Hematopoietic multipotent progenitor cell treated with erythropoietin and hydrocortisone succinate and interleukin-3 and kit ligand, for 6 days (in vitro differentiated cells): ENCODE measurements at places on chromosomes 3 and 15.

- DNase-seq = no peak
Measured at GRCh38 chr3:24538891-24539290, 44.2 kb upstream of the THRB start.

DNA sequence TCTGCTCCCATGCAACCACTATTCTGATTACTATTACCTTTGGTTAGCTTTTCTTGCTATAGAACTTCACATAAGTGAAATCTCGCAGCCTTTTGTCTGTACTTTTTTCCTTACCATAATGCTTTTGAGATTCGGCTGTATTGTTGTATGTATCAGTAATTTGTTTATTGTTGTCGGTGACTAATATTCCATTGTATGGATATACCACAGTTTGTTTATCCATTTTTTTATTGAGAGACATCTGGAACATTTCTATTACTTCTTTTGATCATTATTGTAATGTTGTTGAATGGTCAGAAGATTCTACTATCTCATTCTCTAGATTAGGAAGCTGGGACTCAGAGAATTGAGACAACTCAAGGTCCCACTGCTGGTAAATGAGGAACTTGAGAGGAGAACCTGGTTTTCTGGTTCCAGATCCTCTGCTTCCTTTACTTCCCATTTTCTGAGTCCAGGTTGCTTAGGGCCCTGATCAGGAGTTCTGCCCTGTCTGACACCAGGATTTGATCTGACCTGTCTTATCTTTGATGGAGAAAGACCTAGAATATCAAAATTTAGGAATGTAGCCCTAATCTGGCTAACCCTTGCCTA lies 18.2 kb upstream of the SPTSSB start:
- DNase-seq = no peak

GRCh38 chr3:135667061-135667460 lies 298.5 kb upstream of the PPP2R3A start:
- no peak for DNase-seq

DNA sequence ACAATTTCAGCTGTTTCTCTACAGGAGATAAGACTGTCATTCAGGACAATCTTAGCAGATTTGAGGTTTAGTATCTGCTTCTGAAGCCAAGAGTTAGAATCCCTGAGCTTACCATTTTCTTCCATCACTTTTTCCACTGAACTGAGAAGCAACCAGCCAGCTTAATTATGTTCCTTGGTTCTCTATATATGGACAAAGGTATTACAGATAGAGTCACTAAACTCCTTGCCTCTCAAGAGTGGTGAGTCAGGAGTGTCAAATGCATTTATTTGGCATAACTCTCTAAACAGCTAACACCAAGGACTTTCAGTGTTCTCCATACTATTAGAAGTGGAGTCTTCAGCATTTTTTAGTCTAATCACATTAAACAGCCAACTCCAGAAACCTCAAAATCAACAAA lies 239.3 kb downstream of the ALCAM start:
- DNase-seq = no peak

DNA sequence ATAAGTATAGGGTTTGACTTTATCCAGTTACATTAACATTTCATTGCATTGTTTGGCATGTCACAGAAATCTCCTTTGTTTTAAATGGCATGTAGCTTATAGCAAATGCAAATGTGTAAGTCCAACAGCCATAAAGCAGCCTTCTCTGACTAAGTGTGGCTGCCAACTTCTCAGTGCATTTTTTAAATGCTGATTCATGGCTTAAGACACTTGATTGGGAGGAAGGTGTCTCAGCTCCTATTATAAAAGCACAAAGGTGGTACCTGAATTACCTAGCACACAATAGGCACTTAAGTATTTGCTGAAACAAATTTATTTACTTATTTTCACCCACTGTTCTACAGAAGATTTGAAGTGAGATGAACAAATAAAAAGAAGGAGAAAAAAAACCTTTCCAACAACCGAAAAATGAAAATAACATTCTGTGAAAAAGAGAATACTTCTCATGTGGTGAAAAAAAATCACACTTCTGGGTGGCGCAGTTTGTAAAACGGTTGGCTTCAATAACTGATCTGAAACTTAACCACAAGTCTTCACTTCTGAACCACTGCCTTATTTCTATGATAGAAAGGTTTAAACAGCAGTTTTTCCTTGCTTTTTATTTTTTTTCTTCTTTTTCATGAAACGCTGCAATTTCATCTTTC lies 105.5 kb upstream of the ICE2 start:
- no peak for DNase-seq

DNA sequence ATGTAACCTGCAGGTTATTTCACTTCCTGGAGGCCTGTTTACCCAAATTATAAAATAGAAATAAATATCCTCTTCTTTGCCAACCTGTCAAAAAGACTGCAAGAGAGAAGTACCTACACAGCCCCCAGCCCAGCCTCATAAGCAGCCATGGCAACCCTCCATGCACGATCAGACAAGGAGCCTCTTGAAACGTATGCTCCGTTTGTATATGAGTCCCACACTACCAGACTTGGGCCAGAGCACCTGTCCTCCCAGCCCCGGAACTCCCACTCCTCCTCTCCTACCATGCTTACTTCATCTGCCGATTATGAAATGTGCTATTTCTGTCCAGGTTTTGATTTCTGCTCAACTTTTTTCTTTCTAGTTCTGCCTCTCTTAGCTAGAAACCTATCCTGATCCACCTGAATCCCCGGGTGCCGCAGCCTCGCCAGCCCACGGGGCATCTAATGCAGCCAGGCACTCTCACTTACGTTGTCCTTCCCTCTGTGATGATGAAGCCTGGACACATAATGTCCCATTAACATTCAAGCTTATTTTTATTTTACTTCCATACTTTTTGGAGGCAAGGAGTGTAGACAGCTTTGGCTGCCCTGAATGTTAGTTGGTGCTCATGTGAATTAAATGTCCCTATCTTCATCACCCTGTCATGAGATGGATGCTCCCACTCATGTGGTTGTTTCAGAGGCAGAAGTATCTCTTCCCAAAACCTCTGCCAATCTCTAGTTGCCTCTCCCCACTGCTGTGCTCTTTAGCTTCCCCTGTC lies 73.8 kb downstream of the MB21D2 start:
- DNase-seq = no peak

DNA sequence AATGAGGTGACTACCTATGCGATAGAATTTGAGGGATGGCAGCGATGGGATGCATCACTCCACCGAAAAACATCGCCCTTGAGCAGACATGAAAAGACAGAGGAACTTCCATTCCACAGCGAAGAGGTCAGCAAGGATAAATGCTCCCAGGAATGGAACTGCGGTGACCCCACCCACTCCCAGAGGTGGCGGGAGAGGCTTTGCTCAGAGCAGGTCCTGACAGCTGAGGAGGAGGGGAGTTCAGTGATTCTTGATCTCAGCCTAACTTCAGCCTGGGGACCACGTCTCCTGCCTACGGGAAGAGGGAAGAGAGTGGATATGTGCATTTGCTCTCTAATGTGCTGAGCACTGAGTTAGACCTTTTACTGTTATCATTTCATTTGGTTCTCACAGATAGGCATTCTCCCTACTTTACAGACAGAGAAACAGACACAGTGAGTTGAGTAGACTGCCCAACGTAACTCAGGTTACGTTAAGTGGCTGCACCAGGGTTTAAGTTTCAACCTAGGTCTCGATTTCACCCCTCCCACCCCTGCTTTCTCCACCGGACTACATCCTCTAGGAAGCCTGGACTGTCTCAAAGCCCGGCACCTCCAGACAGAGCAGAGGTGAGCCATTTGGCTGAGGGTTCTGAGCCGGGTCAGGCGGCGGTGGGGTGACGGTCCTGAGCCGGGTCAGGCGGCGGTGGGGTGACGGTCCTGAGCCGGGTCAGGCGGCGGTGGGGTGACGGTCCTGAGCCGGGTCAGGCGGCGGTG lies 170.0 kb downstream of the RAB11A start:
- no peak for DNase-seq

DNA sequence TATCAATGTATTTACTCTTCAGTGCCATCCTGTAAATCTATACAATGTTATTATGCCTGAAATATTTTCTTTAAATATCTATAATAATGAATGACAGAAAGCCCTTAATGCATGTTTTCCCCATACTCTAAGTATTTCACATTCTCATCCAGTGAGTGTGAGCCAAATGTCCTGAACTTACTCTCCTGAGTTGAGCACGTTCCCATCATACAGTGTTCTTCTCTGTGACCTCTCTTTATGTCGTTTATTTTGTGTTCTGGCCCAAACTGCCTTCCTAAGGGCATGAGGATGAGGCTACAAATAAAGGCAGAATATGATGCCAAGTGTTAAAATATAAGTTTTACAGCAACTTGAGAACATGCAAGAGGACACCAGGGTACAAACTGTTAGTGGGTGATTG lies 3.3 kb downstream of the OSBPL10 start:
- no peak for DNase-seq

- DNase-seq = no peak
Measured at GRCh38 chr3:94612631-94613030, 549.8 kb downstream of the NSUN3 start.

GRCh38 chr15:98649472-98650416 lies 1.4 kb downstream of the IGF1R start:
- DNase-seq = peak; percentile 62

DNA sequence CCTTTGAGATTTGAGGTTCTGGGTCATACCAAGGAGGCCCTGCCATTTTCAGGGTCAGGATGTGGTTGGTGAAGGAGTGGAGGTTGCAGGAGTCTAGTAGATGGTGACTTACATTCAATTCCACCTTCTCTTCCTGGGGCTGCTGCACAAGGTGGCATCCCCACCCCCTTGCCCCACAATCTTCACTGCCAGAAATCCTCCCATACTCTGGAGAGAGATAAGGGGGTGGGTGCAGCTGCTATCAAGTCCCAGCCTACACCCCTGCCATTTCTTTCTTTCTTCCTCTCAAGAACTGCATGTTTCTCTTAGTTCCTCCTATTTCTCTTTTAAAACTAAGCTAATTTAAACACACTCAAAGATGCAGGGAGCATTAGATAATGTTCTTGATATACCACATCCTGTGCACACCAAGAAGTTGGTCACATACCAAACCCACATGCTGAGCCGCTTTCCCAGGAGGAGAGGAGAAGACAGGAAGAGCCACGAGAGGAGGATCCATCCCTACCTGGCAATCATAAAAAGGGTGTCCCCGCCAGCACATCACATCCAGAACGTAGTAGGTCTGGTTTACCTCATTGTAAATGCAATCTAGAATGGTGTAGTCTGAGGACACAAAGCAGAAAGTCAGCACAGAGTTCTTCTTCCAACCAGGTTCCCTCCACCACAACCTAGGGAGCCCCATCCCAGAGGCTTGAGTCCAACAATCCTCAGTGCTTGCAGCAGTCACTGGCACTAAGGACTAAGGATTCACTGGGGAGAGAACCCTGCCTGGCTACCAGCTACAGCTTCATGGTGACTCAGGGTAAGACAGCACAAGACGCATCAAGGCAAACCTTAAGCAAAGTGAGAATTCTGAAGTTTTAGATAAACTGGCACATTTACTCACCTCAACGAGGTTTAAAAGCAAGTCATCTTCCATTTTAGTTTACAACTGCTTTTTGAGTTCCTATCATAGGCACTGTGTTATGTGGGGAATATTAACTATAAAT lies 18.5 kb downstream of the SNUPN start:
- DNase-seq = peak; percentile 95

- no peak for DNase-seq
Measured at GRCh38 chr3:32309654-32310242, 71.3 kb downstream of the CMTM8 start.

DNA sequence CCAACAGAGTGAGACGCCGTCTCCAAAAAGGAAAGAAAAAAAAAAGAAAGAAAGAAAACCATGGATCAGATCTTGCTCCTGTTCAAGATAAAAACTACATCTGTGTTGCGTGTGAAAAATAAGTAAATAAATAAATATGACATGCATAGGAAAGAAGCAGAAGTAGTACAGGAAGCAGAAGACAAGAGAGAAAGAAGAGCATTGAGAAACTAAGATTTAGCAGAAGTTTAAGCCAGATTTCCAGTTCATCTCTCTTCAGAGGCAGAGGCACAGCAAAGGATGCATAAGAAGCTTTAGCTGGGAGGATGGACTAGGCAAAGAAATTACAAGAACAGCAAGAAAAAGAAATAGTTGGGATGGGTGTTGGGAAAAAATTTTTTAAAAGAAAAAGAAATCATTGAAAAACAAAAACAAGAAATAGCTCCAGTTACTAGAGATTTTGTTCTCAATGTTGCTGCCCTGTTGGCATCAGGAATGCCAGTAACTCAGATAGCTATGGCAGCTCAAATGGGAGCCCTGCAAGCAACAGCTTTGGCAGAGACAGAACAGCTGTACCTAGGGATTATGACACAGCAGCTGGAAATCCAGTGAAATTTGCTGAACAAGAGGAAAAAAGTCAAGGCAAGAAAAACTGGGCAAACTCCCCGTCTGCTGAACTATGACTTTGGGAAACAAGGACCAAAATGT lies 17.3 kb downstream of the AP3S2 start:
- DNase-seq = no peak

- no peak for DNase-seq
Measured at GRCh38 chr15:71194286-71194685, 79.0 kb downstream of the THSD4 start.

- DNase-seq = no peak
Measured at GRCh38 chr15:70876011-70876410, 16.2 kb downstream of the THAP10 start.

- DNase-seq = no peak
Measured at GRCh38 chr3:16529264-16529663, 15.8 kb upstream of the RFTN1 start.

GRCh38 chr15:77858792-77859490 lies 218.6 kb downstream of the TBC1D2B start:
- DNase-seq = peak; percentile 25

- peak; percentile 82 for DNase-seq
Measured at GRCh38 chr3:128076483-128077201, 24.4 kb downstream of the SEC61A1 start.

DNA sequence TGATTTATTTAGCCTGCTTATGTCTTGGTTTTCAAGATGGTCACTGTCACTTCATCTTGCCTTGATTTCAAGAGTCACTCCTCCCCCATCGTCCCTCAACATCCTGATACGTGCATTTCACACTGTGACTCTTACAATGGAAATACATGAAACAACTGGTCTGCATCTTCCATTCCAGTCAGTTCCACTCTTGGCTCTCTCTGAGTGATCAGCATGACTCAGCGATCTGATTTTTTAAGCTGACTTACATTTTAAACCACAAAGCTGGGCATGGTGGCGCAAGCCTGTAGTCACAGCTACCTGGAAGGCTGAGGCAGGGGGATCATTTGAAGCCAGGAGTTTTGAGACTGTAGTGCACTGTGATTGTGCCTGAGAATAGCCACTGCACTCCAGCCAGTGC lies 271.2 kb upstream of the ROPN1 start:
- DNase-seq = peak; percentile 52

GRCh38 chr3:125261031-125261430 lies 48.5 kb upstream of the SLC12A8 start:
- no peak for DNase-seq

GRCh38 chr3:154886437-154886836 lies 193.7 kb upstream of the MME start:
- DNase-seq = no peak

GRCh38 chr3:186374376-186374775 lies 12.3 kb upstream of the DGKG start:
- DNase-seq = peak; percentile 13

- DNase-seq = no peak
Measured at GRCh38 chr3:5498981-5499380, 311.5 kb downstream of the EDEM1 start.

- DNase-seq = peak; percentile 59
Measured at GRCh38 chr3:193704431-193704830, 111.4 kb downstream of the OPA1 start.
